ENCODE measurements at places on chromosomes 13 and 19.
A peak's percentile ranks its signal among the peaks of the same experiment; 100 is the strongest.

GRCh38 chr19:40323705-40324104 is 24.5 kb downstream of the C19orf47 start:
- DNase-seq = no peak

GRCh38 chr13:44713788-44714469 is 137.8 kb upstream of the TSC22D1 start:
- no peak for DNase-seq

DNA sequence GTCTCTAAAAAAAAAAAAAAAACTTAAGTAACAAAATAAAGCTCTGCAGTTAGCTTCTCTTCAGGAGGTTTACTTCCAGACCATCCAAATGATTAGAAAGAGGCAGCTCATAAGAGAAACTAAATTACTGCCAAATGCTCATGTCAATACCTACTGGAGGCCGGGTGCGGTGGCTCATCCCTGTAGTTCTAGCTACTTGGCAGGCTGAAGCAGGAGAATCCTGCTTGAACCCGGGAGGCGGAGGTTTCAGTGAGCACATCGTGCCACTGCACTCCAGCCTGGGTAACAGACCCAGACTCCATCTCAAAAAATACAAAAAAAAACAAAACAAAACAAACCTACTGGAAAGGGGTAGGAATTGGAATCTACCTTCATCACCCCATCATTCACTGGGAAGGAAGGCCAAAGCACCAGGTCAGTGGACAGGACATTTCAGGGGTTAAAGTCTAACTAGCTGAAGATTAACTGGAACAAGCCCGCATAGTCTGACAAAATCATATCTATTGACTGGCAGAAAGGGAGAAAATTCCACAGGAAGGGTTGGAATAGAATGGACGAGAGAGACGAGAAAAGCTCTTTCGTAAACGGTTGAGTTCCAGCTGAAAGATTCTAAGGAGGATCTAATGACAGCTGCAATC is 1.3 kb downstream of the ZFP14 start:
- DNase-seq = no peak

- no peak for DNase-seq
These were observed 18.6 kb downstream of the ZNF816 start for GRCh38 chr19:52943884-52944643.

DNA sequence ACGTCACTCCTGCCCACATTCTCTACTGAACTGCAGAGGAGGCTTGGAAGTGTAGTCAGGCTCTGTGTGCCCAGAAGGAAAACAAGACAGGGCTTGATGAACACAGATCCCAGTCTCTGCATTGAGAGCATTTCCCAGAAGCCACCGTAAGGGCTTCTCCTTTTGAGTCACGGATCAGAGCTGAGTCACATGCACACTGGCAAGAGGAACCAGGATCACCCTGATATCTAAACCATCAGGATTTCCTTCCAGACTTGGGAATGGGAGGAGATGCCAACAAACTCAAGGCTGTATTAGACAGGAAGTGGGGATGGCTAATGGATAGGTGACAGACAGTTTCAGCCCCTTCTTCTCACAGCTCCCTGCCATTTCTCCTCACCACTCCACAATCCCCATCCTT is 17.7 kb upstream of the FBXO17 start:
- DNase-seq = no peak

DNA sequence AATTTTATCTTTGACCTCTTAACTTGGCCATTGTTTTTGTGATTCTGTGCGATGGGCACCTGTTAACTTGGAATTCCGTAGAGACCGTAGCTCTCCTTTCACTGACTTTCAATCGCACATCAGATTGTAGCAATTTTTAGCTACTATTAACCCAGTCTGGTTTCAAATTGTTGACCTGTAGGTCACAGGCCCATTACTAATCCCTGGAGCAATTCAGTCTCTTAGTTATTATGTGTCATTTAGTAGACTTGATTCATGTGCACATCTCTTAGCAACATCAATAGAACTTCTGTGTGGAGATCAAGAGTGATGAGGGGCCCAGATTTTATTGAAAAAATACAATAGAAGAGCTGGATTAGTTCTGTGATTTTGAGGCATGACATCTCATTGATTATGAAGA is 549.6 kb upstream of the SLC10A2 start:
- DNase-seq = no peak

GRCh38 chr13:32121316-32121715 is 89.7 kb downstream of the FRY start:
- no peak for DNase-seq

DNA sequence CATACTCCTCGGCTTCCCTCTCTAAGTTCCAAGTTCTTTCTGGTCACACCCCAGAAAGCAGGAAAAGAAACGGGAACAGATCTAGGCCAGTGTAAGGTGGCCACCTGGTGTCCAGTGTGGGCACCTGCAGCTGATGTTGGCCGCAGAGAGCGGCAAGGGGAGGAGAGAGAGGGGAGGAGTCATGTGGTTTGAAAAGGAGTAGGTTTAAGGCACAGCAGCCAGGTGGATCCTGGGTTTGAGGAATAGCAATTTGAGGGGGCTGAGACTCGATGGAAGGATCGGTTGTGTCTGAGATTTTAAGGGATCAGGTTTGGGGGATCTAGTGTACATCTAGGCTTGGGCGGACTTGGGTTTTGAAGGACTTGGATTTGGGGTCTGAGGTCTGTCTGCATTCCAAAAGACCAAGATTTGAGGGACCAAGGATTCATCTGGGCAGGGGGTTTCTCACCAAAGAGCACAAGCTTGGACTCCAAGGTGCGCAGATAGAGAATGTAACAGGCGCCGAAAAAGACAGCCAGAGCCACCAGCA is 1.2 kb downstream of the RABAC1 start:
- no peak for DNase-seq

- no peak for DNase-seq
These were observed 640.7 kb downstream of the LIG4 start for GRCh38 chr13:107574517-107575210.

- no peak for DNase-seq
These were observed 932 bp upstream of the ZNF486 start for GRCh38 chr19:20165971-20166592.

GRCh38 chr19:29521291-29522075 is 4.3 kb upstream of the VSTM2B start:
- DNase-seq = no peak

DNA sequence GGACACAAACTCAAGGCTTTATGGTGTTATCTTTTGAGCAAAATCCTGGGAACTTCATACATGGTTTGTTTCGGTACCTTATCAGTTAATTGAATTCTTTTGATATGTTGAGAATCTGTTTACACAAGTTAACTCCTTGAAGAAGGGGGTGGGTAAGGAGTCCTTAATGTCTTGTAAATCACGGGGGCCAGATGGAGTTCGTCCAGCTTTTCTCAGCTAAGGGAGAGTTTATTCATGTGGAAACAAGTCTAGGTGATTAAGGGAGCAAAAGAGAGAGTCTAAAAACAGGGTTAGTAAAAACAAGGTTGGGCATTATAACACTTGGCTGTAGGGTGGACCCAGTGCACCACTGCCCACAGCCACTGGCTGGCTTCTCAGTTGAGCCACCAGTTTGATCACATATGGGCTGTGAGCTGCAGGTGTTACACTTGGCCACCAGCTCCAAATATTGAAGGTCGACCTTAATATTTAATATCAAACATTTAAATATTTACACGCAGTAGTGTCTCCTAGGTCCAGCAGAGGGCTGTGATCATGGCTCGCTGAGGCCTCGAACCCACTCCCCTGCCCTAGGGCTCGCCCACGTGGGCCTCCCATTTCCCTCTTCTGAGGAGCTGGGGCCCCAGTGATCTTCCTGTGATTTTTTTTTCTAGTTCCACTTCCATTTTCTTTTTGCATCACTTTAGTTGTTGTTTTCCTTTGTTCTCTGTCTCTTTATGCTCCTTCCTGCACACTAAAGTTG is 21.0 kb upstream of the ZNF43 start:
- no peak for DNase-seq

DNA sequence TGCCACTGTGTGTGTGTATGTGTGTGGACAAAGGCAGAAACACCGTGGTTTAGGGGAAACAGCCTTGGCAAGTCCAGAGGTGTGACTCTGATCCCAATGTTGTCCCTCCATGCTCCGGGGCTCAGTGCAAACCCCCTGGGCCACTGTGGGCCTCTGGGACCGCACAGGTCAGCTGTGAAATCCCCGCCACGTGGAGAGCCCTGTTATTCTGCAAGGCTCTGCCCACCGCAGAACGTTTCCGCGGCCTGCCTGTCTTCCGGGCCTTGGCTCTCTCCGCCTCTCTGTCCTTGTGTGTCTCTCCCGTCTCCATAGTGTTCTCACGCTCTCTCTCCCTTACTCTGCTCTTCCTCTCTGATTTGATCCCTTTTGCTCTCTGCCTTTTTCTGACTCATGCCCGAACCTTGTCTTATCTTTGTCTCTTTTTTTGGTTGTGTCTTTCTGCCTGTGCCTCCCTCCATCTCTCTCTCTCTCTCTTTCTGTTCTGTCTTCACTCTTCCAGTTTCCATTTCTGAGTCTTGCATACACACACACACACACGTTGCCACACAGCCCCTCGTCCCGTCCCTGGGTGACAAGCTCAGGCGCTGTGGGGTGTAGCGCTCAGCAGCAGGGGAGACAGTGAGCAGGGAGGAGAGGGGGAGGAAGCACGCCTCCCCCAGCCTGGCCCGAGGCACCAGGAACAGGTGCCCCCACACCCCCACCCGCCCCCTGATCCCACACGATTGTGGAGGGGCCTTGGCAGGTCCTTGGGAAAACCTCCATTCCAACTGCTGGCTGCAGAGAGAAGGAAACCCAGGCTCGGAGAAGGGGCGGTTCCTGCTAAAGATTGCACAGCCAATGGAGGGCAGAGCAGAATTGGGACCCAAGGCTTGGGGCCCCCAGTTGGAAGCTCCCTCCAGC is 3.0 kb downstream of the TTYH1 start:
- no peak for DNase-seq

GRCh38 chr19:19817357-19817756 is 4.2 kb downstream of the ZNF506 start:
- DNase-seq = peak; percentile 25

DNA sequence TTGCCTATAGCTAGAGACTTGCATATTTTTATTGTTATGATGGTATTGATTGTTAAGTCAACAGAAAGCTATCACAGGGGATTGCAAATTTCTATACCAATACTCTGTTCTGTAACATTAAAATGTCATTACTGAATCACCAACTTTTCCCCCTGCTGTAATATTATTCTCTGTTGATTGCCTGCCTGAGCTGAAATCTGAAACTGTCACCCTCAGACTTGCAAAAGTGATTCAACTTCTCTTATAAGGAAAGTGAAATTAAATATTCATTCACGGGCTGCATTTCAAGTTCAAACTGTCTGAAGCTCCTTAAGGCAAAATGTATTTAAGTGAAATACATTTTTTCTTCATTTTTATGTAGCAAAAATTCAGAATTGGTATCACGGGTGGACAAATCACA is 723.2 kb downstream of the PCDH9 start:
- no peak for DNase-seq

DNA sequence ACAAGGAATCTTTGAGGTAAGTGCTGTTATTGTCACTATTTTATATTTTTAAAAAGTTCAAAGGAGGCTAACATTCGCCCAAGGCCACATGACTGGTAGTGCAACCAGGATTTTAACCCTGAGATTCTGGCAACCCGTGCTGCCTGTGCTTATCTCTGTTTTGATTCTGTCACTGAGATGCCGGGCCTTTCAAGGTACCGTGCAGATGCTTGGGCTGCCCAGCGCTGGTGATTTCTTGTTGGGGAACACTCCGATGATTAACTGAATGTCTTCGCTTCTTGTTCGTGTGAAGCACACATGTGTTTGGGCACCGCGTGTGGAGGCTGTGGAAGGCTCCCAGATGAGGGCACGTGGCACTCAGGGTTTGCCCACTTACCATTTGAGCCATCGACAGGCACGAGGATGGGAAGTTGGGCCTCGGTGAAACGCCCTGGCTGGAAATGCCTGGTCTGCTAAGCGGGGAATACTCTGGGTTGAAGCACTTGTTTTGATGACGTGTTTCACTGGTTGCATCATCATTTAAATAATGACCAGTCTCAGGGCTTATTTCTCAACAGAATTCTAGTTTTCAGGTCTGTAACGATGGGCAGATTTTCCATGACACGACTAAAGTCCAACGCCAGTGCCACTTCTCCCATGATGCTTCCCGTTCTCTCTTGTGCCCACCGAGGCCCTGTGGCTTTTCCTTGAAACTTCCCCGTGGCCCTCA is 392.7 kb downstream of the FGF9 start:
- DNase-seq = no peak

DNA sequence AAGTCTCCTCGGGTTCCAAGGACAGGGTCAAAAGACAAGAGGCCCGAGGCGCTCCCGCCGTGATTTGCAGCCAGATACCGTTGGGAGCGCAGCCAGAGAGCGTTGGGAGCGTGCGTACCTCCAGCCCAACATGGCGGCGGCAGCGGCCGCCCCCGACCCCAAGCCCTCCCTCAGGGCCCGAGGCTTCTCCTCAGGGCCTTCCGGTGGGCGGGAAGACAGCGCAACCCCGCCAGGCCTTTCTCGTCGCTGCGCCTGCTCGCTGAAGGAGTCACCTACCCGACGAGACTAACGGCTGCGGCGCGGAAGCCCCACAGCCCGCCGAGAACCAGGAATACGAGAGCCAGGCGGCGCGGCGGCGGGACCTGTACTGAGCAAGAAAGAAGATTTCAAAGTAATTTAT is 3.2 kb upstream of the ZNF850 start:
- no peak for DNase-seq

DNA sequence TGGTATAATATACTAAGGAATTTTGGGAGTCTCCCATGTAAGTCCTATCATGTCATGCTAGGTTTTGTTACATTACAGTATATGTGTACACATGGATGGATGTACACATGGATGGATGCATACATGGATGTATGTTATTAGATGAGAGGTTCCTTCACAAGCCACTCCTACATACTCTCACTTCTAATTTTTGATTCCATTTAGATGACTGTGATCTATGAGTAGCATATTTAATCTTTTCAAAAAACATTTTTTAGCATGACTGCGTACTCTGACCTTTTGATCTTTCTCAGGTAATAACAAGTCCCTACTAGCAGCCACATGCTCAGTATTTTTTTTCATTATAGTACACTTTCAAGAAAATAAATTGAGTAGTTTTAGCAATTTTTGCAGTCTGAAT is 441.8 kb downstream of the SLITRK1 start:
- no peak for DNase-seq

All from activated T-cell treated with anti-CD3 and anti-CD28 coated beads, Interleukin-2, amount 50 U/mL, for 4 hours (primary cell).